ENCODE measurements at places on chromosomes 2 and 18.
A peak's percentile ranks its signal among the peaks of the same experiment; 100 is the strongest.

DNA sequence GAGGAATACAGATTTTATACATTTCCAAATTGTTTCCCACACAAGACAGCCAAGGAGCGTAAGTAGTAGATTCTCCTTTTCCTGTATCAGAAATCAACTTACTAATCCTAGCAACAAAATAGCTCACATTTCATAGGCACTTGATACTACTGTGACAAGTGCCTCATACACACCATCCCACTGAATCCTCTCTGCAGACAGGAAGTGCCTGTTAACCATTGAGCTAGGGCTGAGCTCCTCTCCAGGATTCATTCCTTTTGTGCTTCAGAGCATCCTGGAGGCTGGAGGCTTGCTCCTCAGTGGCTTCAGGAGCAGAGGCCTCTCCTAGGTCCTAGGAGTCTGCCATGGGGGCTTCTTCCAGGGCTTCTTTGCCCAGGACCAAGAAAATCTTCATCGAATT, 20.8 kb upstream of the ZNF396 start:
- no peak for DNase-seq

DNA sequence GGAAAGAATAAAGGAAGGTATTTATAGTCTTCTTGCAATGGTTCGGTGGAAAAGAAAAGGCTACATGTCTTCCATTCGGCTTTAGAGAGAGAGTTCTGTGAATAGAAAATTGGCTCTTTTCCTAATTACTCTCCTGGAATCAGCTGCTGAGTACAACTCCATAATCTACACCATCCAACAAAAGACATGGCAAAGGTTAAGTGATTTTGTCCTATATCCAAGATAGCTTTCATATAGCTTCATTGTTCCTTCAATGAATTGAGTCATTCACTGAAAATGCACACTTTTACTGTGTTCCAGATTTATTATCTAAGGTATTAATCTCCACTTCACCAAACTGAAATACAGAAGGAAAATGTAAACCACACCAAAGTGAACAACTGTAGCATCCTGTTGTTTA, 514.5 kb downstream of the LRRTM4 start:
- DNase-seq = no peak

DNA sequence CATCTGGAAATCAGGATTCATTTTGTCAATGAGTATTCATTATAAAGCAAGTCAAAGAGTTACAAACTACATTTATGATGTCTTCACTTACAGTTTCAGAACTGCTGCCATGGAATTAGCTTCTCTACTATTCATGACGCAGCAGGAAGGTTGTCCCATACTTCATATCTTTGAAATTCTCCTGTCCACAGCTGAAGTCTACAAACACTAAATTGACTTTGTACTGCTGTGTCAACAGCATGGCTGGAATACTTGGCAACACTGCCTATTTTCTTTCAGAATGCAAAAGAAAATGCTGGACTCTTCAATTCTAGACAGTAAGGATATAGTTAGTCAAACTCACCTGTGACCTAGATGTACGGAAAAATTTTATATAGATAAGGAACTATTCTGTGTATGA, 44.6 kb upstream of the UNC80 start:
- no peak for DNase-seq

DNA sequence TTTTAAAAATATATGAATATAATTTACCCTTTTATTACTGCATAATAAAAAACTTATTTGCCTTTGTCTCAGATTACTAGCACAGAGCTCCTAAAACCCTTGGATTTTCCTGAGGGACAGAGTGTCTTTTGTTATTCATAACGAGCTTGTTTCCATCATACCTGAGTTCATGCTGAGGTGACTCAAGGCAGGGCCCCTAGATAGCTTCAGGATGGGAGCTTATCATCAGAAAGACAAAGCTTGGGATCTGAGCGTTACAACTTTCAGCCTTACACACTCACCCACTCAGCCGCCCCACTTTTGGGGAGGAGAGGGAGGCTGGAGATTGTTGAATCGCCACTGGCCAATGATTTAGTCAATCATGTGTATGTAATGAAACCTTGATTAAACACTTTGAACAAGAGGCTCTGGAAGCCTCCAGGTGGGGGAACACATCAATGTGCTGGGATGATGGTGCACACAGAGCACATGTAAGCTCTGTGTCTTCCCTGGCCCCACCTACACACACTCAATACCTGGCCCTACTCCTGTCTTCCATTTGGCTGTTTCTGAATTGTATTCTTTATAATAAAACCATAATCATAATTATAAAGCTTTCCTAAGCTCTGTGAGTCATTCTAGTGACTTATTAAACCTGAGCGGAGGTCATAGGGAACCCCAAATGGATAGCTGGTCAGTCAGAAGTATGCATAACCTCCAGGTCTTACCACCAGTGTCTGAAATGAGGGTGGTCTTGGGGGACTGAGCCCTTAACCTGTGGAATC, 28.5 kb upstream of the DNAH7 start:
- DNase-seq = no peak

- no peak for DNase-seq
Observed at GRCh38 chr2:161111531-161111930, 48.7 kb upstream of the TANK start.

- no peak for DNase-seq
Observed at GRCh38 chr18:57630754-57631595, 9.3 kb upstream of the NARS1 start.

- no peak for DNase-seq
Observed at GRCh38 chr2:21040468-21041377, 3.1 kb downstream of the APOB start.

DNA sequence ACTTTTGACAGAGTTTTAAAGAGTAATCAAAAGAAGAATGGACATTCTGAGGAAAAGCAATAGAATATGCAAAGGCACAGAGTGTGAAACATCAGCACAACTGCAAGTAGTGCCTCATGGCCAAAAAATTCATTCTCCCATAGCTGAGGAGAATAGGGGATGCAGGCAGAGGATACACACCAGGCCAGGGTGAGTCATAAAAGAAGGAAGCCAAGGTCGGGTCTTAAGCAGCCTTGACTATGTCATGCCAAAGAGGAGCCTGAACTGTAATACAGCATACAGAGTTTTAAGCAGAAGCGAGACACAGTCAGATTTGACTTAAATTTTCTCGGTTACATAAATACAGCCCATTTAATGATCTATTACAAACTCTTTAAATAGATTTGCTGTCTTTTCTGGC, 165.0 kb downstream of the LNPK start:
- DNase-seq = no peak

DNA sequence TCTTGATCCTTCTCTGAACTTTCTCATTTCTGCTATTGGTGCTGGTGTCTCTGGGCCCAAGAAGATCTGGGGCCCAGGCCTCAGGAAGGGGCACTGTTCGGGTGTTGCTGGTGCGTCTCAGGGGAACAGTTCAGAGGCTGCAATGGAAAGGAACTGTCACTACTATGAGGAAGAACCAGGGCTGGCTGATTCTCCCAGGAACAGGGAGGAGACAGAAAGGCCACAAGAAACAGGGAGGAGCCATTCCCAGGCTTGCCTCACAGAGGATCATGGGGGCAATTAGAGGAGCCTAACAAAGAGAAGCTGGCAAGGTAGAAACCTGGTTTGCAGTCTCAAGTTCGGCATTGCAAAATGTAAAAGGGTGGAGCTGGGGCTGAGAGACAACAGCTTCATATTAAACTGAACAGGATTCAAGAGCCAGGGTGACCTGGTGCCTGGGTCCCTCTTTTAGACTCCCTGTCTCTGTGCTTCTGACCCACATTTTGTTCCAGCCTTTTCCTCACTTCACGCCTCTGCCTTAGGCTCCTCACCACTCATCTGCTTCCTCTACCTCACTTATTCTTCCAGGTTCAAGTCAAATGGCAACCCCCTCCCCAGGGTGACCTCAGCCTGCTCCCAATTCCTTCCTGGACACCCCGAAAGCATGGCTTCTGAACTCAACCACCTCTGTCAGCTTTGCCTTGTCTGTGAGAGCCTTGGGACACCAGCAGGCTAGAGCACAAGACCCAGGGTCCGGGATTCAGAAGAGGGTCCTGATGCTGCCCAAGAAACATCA, 58.4 kb downstream of the GYPC start:
- no peak for DNase-seq

GRCh38 chr18:35322486-35323458, 21.4 kb downstream of the ZNF24 start:
- no peak for DNase-seq

DNA sequence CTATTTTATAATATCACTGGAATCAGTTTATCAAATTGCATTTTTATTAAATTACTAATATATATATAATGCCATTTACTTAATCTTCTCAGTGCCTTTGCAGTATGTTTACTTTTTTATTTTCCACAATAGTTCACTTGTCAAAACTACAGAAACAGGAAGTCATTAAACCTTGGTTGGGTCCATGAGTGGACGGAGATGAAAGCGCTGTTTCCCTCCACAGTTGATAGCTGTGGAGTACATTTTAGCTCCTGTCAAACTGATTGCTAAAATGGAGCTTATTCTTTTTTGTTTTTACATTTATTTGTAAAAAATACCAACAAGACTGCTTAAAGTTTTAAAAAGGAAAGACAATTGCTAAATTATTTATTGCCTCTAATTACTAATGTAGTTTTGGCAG, 19.2 kb downstream of the MFF start:
- DNase-seq = no peak

GRCh38 chr2:121721926-121722325, 14.7 kb downstream of the NIFK start:
- DNase-seq = no peak

DNA sequence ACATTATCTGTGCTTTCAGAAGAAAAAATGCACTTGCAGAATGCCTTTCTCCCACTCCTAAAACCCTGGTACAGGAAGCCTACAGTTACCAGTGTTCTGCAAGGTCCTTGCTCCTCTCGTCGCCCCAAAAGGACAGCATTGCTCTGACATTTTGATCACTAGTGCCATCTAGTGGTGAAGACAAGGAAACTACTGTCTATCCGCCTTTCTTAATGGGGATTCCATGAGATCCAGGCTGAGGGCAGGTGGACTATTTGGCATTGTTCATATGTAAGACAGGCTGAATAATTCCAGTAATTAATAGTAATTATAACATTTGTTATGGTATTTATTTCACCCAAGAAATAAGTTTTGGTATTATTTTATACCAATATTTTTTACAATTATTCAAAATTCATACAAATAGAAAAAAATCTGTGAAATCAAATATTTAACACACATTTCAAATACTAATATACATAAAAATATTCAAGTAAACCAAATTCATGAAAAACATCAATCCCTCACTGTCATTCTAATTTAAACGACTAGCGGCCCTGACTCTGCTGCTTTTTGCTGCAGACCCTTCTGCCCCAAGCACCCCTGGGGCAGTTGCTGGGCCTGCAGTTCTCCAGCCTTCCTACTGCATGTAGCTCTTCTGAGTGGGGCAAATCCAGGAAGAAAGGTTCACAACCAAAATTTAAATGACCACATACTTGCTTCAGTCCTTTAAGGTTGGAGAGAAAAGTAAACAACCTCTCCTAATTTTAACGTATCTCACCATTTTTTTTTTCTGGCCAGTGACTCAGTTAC, 19.0 kb downstream of the TPGS2 start:
- peak; percentile 77 for DNase-seq

GRCh38 chr2:72135921-72136320, 11.7 kb downstream of the CYP26B1 start:
- DNase-seq = no peak

DNA sequence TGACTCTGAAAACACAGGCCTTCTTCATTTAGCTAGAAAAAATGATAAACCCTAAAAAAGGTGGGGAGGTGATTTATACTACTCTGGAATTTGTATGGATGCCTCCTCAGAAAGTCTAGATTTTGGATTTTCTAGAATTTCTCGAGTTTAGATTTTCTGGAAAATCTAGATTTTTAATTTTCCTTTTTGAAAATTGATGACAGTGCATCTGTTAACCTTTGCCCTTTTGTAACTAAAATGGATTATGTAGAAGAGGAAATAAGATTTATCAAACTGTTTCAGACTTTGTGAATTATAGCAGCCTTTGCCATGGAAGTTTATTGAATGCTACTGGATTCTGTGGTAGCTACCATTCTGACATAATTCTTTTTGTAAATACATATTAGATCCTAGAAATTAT, 75.6 kb upstream of the RBM44 start:
- DNase-seq = no peak

DNA sequence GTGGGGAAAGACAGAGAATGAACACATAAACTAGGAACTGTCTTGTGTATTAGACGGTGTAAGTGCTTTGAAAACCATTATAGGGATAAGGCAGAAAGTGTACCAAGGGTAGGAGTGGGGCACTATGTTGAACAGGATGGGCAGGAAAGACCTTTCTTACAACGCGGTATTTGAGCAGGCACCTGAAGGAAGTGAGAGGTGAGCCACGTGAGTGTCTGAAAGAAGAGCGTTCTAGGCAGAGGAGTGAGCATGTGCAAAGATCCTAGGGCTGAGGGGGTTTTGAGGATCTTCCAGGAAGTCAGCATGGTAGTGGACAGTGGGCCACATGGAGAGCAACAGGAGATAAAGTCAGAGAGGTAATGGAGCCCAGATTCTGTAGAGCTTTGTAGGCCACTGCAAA, 65.2 kb downstream of the SRD5A2 start:
- DNase-seq = no peak

DNA sequence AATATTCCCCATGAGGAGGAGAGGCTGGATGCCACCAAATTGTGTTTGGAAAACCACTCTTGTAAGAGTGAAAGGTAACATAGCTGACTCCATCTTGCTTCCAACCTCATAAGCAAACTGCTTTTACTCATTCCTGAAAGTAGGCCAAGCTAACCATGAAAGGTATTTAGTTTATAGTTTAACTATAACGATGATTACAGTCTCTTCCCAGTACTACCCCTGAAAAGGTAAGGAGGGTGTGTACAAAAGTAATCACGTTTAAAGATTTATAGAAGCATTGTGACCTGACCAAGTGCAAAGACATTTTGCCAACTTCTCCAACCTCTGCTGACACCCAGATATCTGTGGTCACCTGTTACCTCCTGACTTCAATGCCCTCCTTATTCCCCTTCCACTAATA, 122.6 kb downstream of the CD8B2 start:
- DNase-seq = no peak

- DNase-seq = no peak
Observed at GRCh38 chr2:144376460-144376859, 143.5 kb downstream of the ZEB2 start.

DNA sequence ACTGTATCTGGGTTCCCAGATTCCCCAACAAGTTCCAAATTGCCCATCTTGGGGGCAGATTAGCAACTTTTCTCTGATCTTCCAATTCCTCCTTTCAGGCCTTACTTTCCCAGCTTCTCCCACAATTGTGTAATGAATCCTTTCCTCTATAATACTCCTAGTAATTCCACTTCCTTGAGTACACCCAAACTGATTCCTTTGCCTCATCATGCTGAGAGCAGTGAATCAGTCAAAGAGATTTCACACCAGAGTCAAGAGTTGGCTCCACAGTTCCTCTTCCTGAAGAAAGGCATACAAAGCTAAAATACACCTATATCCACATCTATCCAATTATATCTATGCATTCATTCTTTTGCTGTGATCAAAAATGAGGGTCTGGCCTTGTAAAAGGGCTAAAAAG, 28.6 kb upstream of the DAPL1 start:
- no peak for DNase-seq
